Effector memory CD4-positive, alpha-beta T cell (primary cell): ENCODE measurements at places on chromosomes 5 and 9.

GRCh38 chr5:153498516-153498915 is 8.0 kb downstream of the GRIA1 start:
- no peak for DNase-seq

DNA sequence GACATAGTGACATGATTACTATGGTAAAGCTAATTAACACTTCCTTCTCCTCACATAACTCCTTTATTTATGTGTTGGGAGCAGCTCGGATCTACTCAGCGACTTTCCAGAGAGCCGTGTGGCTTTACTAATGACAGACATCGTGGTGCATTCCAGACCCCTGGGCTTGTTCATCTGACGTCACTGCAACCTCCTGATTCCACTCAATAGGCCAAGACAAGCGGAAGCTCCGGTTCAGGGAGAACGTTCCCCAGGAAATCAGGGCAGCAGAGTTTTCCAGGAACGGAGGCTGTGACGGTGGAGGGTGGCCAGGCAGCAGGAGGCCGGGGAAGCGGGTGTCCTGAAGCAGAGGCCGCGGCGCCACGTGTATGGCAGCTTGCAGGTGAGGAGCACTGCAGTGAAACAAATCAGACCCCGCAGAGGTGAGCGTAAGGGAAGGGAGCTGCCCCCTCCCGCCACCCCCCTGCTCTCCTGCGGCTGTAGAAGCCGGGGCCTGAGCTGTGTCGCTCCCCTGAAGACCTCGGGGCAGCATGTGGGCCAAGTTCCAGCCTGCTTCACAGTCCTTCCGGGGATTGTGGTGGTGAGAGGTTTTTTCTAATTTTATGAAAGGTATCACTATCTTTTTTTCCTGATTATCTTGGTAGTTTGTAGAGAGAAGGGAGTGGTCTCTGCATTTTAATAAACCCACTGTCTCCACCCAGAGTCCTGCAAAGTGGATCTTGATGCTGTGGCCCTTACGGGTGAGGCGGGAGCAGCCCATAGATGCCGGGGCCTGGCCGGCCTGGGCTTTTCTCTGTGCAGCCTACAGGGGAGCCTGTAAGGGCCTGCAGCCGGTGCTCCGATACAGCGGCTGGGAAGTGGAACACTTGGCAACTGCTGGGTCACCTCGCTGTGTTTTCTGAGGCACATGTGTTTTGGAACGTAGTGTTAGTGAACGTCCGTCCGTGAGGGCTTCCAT is 220.4 kb upstream of the IRX4 start:
- DNase-seq = no peak

DNA sequence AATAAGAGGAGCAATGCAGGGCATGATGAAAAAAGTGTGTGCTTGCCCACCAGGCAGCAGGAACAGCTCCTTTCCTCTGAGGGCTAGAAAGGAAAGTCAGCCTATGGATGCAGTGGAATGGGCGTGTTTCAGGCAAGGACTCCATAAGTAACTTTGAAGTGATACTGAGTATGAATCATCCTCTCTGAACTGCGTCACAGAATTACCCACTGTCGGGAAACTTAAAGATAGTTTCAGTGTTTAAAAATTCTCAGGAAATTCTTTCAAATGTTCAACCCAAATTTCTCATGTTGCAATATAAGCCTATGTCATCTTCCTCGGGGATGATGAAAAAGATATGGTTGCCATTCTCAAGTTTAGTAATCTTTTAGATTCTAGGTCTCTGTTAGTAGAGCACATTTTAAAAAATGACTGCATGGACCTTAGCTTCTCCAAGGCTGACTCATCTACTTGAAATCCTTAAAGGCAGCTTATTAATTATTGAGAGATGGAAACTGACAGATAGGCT is 27.7 kb downstream of the PTCD2 start:
- DNase-seq = no peak

DNA sequence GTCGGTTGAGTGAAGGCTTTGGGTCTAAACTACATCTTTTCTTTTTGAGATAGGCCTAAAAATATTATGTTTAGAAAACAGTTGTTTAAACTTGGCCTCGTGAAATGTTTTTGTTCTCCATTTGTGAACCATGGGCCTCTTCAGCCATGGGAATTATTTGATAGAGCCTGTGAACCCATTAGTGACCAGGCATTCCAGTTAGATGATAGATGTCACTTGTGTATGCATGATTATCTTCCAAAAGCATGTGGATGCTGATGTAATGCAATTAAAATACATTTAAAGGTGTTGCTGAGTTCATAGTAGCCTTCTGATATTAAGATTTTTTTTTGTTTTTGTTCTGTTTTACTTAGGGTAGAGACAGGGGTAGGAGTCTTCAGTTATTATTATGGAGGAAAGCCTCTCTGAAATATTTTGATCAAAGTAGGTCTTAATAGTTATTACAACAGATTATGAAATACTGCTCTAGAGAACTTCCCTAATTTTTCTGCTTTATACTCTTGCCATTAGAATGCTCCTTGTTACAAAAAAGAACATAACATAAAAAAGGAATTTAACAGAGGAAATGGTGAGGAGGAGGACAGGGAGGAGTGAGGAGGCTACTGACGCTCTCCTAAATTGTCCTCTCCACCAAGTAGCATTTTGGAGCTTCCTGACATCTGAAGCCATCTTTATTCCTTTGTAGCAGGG is 32.9 kb downstream of the CPEB4 start:
- DNase-seq = no peak

- DNase-seq = no peak
Observed at GRCh38 chr5:173324115-173325001, 3.9 kb downstream of the STC2 start.

- DNase-seq = no peak
Observed at GRCh38 chr5:124538191-124538590, 208.2 kb downstream of the ZNF608 start.

DNA sequence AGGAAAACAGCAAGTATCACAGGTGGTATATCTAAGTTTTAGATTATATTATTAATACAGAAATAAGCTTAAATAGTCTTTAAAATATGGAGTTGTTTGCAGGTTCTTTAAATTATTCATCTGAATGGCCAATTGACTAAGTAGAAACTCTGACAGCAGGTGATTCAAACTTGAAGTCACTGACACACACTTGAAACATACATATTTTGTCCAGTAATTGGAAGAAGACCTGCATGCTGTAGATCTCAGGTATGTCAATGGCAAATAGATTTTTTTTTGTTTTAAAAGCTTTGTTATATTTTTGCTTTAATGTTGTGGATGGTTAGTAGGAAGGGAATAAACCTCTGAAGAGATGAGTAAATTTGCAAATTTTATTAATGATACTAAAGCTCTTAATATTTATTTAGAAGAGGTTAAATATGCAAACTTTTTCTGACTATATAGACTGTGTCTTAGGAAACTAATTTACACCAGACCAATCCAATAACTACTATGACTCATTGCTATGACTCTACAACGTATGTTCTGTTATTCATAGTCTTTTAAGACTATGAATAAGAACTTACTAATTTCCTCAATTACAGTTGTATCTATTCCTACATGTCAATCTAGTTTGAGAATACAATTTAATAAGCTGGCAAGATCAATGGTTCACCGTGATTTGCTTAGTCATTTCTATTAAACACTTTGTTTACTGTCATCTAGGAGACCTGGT is 53.9 kb upstream of the RORB start:
- DNase-seq = no peak

DNA sequence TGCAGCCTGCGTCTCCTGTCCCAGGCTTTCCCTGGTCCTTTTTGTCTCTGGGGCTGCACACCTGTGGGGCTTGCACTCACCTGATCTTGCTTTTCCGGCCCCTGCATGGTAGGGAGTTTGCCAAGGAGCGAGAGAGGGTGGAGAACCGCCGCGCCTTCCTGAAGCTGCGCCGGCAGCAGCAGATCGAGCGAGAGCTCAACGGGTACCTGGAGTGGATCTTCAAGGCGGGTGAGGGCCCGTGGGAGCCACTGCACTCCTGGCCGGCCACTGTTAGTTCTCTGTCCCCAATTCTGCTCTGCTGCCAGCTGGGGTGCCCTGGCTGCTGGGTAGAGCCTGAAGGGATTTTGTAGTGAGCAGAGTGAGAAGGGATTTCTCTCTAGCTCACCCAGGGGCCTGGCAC is 78.0 kb downstream of the CACNA1B start:
- DNase-seq = no peak

DNA sequence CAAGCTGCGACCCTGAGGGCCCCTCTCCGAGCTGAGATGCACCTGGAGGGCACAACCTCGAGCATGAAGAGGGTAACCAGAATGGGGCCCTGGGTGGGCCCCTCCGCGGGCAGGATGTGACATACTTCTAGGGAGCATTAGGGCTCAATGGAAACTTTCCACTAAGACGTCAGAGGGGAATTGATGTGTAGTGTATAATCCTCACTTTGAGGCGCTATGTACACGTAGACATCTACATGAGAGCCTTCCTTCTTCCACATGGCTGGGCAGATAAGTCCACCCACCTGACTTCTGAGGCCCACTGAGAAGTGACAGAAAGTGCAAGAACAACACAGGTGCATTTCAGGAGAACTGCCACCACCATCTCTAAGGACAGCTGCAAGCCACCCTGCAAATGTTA is 61.0 kb downstream of the DAP start:
- DNase-seq = no peak

GRCh38 chr5:89401659-89402058 is 518.7 kb upstream of the MEF2C start:
- no peak for DNase-seq

DNA sequence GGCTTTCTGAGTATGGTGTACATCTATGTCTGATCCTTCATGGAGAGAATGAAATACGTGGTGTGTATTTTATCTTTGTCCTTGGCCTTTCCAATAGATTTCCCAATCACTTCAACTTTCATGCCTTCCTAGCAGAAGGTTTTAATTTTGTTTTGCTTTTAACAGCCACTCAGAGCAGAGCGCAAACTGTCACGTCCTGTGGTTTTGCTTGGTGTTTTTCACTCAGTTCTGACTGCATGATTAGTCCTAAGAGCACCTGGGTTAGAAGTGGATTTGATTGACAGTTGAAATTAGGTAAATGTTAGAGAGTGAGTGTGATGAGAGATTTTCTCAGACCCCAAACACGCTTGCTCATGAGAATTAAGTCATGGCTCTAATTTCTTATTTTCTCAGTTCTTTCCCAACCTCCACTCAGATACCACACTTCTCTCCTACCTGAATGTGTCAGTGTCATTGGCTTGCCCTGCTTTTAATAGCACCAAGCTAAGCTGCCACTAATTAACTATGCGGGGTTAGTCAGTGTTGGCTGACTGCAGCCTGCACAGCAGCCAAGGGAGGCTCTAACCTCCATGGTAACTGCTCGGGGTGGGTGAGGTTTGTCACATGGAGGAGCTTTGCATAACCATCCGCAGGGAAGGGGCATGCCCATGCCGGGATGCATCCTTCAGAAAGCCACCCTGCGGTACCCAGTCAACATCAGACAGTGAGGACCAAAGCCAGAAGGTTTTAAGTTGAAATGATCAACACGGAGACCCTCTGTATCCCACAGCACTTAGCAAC is 173.4 kb downstream of the NR3C1 start:
- DNase-seq = no peak

- no peak for DNase-seq
Observed at GRCh38 chr5:171701100-171701541, 84.5 kb upstream of the SMIM23 start.

- DNase-seq = no peak
Observed at GRCh38 chr9:90325913-90326653, 316.5 kb downstream of the DIRAS2 start.

GRCh38 chr9:116070256-116070914 is 83.2 kb upstream of the PAPPA start:
- no peak for DNase-seq

GRCh38 chr5:91277093-91277626 is 106.0 kb downstream of the ARRDC3 start:
- no peak for DNase-seq

- no peak for DNase-seq
Observed at GRCh38 chr9:122468735-122469134, 9.0 kb downstream of the OR1J1 start.

DNA sequence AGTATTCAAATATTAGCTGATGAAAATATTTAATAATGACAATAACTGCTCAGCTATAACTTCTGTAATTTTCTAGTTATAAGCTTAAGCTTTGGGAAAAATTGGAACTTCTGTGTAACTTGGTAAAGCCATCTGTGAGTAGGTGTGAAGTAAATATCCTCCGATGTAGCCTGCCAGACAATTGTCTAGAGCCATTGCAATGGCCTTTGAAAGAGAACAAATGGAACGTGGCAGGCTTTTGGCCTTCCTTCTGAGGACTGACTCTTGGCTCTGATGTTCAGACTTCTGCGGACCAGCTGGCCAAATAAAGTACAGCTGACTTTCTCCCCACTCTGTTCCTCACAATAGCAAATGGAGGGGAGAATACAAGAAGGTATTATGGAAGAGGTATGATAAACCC is 203.4 kb upstream of the NMUR2 start:
- DNase-seq = no peak

DNA sequence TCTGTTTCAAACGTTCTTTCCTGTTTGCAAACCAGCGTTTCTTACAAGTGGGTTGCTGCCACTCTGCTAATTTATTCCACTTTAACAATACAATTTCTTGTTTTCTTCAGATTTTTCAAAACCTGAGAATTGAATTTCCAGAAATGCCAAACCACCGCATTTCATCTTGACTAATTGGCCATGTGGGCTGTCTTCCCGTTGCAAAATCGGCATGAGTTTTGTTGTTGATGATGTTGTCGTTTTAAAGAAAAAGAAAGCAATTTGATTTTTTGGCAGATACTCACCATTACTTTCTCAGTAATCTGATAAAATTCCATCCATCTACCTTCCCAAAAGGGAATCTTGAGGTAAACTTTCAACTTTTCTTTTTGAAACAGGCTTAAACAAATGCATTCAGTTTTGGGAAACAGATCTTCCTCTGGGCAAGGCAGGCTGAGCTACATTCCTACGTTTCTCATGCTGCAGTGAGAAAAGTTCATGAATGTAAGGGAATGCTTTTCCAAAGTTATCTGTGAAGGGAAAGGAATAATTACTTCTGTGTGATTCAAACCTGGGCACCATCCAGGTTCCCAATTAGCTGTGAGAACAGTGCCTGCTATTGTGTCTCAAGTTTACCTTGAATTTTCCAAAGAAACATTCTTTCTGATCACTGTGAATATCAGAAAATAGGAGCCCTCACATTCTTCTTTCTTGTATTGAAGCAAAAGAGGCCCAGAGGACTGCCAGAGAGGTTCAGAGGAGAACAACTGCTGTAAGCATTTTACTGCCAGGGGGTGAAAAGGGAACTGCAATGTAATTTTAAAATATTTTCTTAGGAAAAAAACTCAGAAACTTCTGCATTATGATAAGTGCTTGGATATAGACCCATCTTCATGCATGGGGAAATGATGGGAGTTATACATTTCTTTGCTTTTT is 100.7 kb upstream of the TUT7 start:
- no peak for DNase-seq

DNA sequence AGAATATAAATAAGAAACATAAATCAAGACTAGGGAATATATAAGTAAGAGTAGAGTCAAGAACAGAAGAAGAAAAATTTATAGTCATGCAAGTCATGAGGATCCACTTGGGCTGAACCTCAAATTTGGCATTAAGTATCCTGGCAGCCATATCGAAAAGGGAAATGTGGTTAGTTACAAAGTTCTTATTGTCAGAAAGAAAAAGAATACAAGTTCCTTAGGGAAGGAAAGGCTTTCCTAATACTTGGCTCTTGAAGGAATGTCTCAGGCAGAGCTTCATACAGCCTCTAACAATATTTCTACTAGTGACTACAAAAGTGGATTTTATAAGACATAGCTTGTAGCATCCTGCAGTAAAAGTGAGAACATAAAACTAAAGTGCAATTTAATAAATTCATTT is 45.4 kb downstream of the TMEM252 start:
- DNase-seq = no peak
